NCI-H2171 (cell line): ENCODE measurements at places on chromosomes 16 and 17.

GRCh38 chr17:67671493-67671892 lies 46.2 kb upstream of the NOL11 start:
- DNase-seq = peak; percentile 74

DNA sequence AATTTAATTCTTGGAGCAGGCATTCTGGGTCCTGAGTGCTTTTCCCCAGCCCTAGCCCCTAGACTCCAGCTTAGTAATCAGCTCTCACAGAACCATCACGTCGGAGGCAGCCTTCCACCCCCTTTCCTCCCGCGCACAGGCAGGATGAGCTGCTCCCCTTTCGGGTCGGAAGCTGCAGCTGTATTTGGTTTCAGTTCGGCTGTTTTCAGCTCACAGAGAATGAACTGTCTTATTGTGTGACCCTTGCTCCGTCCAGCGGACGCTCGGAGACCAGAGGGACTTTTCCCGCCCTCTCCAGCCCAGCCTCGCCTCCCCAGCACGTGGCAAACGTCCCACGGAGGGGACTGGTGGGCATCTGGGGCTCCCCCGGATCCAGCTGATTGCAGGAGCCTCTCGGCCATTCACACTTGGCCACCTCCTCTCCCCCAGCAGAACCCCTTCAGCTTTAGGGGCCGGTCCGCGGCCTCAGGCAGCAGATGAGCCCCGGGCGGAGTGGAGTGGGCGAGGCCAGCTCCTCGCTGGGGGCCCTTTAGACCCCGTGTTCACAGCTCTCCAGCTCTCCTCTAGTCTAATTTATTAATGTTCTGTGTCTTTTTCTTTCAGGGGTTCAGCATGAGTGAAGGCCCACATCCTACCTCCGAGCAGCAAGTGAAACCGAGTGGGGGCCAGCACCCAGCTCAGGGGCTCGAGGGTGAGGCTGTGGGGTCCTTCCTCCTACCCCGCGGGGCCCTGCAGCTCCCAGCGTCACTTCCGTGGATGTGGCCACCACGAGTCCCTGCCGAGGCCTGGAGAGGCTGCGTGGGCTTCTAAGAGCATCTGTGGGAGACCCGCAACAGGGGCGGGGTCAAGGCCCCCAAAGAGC lies 863 bp upstream of the UTS2R start:
- no peak for DNase-seq

- DNase-seq = peak; percentile 60
Observed at GRCh38 chr16:58515871-58516767, 802 bp downstream of the SETD6 start.

DNA sequence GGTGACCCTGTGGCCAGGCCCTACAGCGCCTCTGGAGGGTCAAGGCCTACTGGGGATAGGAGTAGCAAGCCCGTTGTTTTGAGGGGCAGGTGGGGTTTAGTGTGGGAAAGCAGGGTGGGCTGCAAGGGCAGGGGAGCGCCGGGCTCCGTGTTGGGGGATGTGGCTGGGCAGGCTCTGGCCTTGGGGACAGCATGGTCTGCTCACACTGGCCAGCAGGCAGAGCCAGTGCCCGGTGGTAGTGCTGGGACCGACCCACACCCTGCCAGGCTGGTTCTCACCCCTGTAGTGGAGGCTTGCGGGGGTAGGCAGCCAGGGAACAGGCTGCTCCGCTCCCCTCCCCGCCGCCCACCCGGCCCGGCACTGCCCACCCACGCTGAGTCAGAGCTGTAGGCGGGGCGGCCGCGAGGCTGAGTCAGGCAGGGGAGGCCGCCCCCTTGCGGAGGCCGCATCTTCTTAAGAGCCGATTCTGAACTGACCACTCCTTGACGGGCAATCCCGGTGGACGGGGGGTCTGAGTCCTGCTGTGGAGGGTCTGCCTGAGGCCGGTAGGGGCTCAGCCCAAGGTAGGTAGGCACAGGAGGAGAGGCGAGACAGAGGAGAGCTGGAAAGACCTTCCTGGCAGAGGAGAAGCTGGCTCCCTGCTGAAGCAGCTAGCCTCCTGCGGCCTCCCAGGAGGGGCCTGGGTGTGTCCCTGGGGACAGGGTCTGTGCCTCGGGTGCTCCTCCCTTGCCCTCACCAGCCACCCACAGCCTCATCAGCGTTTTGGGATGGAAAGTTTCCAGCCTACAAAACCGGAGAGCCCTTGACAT lies 62.4 kb downstream of the BAIAP2 start:
- DNase-seq = no peak

GRCh38 chr16:54980821-54981220 lies 50.2 kb downstream of the IRX5 start:
- no peak for DNase-seq

GRCh38 chr17:78411241-78411857 lies 32.9 kb downstream of the PGS1 start:
- no peak for DNase-seq

DNA sequence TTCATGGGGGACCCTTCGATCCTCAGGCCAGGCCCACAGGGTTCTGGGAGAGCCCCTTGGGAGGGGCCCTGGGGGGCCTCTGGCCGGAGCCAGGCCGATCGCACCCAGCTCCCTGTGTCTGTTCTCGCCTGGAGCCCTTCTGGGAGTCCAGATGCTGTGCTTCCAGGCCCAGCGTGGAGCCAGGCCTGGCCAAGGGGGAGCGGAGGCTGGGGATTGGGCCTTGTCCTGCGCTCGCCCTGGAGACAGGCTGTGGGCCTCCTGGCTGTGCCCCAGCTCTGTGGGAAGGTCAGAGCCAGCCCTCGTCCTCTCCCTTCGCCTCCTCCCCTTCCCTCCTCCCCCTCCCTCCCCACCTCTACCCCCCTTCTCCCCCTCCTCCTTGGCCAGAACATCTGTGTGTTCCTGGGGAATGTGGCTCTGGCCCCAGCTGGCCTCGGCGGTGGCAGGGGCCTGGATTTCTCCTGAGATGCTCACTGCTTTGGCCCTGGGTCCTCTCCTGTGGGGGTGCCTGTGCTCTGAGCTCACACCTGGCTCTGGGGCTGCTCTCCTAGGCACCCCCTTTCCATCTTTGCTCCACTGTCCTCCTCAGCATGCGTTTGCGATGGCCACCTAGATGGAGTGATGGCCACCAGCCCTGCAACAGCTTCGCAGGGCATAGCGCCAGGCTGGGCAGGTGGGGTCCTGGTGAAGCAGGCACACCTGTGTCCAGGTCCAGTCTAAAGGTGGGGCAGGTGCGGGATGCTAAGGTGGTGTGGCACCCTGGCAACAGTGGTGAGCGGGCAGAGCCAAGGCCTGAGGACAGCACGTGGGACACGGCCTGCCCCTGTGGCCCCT lies 90.6 kb upstream of the CIBAR2 start:
- no peak for DNase-seq

DNA sequence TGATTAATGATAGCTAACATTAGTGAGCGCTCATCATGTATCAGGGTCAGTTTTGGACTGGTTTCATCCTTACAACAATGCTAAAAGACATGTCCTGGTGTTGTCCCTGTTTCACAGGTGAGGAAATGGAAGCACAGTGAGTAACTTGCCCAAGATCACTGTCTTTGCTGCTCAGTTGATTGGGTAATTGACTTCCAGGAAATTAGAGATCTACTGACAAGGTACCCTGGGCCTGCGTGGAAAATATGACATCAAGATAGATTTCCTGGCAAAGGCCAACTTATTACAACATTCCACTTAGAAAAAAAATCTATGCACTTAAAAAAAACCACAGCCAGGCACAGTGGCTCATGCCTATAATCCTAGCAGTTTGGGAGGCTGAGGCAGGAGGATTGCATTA lies 96.3 kb downstream of the CYLD start:
- no peak for DNase-seq

DNA sequence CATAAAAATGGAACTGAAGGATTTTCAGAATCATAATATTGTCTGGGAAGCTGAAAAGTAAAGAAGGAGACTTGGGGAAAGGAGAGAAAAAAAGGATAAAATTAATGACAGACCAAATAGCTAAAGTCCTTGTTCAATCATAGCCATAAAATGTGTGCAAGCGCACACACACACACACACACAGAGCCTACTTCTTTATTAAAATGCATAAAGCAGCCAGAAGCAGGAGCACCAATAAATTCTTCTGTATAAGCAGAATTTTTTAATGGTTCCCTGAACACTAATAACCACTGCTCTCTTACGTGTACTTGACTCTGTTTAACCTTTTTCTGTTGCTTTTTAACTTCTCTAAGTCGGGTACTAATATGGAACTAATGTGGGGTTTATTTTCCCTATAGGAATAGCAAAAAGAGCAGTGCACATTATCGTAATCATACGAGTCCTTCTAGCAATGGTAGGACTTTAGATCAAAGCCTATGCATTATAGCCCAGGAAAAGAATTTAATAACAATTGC lies 131.0 kb upstream of the PSMD7 start:
- DNase-seq = no peak

DNA sequence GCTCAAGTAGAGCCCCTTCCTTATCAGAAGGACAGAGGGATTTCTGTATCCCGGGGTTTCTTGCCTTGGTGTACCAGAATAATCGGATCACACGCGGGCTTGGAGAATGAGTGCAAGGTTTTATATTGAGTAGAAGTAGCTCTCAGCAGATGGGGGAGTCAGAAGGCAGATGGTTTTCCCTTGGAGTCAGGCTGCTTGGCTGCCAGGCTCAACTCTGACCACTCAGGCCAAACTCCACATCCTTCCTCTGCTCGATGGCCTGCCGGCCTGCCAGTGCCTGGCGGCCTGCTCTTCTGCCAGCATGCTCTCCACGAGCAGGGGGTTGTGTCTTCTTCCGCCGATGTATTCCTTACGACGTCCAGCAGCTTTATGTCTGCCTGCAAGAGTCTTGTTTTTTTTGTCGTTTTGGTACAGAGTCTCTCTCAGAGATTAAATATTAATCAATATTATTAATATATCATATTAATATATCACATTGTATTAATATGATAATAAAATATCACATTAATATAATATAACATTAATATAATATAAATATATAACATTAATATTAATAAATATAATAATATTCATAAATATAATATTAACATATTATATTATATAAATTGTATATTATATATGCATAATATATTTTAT lies 229.2 kb upstream of the WSCD1 start:
- DNase-seq = no peak

GRCh38 chr16:12229759-12230594 lies 253.4 kb downstream of the SNX29 start:
- DNase-seq = peak; percentile 30

- DNase-seq = no peak
Observed at GRCh38 chr16:55623640-55624039, 32.1 kb upstream of the SLC6A2 start.

DNA sequence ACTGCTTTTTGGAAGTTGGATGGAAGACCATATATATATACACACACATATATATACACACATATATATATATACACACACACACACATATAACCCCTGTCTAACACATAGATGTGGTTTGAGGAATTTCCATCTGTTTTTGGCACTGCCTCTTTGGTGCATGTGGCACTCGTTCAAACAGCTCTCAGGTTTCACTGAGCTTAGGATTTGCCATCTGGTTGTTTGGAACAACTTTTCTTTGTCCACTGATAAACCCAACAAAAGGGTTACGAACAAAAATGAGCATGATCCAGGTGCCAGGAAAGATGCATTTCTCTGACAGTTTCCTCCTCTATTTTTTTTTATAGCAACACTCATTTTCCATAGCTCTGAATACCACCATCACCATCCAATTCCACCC lies 14.6 kb upstream of the KCNJ16 start:
- peak; percentile 74 for DNase-seq

GRCh38 chr17:6020376-6021010 lies 49.7 kb upstream of the WSCD1 start:
- no peak for DNase-seq

- peak; percentile 84 for DNase-seq
Observed at GRCh38 chr17:78390241-78391050, 12.0 kb downstream of the PGS1 start.

DNA sequence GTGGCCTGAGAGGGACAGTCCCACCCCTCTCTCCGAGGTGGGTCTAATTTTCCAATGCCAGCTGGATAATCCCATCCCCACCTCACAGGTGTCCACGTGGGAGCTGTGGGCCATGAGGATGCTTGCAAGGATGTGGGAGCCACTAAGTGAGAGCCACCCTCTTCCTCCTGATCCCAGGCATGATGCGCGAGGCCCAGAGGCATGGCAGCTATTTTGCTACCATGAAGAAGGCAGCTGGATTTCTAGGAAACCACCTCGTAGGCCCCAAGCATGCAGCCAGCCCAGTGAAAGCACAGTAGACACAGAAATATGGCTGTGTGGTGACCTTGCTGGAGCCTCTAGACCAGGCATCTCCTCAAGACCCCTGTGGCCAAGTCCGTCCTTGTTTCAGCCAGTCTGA lies 20.4 kb downstream of the KDM8 start:
- DNase-seq = no peak

DNA sequence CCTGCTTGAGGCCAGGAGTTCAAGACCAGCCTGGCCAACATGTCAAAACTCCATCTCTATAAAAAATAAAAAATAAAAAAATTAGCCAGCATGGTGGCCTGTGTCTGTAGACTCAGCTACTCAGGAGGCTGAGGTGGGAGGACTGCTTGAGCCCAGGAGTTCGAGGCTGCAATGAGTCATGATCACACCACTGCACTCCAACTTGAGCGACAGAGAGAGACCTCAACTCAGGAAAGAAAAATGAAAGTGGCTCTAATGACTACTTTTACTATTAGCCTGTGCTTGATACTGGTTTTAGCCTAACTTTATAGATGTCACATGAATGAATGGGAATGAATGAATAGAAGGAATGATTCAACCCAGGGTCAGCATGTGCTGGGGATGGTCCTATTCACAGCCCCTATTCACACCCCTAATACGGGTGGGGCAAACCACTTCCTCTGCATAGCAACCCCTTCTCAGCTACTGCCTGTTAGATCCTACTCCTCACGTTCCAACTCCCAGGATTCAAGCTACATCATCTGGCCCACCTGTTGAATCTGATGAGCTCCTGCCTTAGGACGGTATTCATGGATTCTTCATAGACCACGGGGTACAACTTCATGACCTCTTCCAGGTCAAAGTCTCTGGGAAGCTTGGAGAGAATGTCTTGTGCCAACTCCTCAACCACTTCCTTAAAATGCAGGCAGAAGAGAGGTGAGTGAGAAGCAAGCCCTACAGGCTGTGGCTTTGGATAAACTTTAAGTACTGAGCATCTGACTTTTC lies 40.5 kb downstream of the LYRM1 start:
- DNase-seq = no peak

GRCh38 chr17:15884731-15885130 lies 60.2 kb upstream of the ADORA2B start:
- DNase-seq = no peak

- DNase-seq = no peak
Observed at GRCh38 chr17:50693036-50693682, 14.6 kb downstream of the ANKRD40 start.

GRCh38 chr16:4982056-4982867 lies 24.1 kb downstream of the SEC14L5 start:
- no peak for DNase-seq

DNA sequence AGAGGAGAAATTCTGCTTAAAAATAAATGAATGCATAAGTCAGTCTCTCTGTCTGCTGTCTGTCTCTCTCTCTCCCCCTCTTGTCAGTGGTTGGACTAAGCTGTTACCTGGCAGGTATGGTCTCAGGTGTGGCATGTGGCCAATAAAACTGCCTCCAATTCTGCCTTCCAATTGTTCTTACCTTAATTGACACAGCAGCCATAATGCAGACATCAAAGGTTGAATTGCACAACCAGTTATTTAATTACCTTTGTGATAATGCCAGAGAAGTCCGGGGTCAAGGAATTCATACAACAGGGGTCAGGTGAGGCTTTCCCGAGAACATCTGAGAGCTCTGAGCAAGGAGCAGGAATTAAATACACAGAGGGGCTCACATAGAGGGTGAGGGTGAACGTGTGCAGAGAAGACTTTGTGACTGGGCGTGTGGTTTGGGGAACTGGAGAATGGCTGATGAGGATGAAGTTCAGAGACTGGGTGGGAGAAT lies 78.8 kb upstream of the CDYL2 start:
- no peak for DNase-seq
